Central memory CD4-positive, alpha-beta T cell (primary cell): ENCODE measurements at places on chromosomes 6 and 20.
A peak's percentile ranks its signal among the peaks of the same experiment; 100 is the strongest.

GRCh38 chr6:116059713-116060571 lies 749 bp downstream of the FRK start:
- no peak for DNase-seq

GRCh38 chr6:133983099-133983939 lies 30.3 kb downstream of the TBPL1 start:
- peak; percentile 33 for DNase-seq

DNA sequence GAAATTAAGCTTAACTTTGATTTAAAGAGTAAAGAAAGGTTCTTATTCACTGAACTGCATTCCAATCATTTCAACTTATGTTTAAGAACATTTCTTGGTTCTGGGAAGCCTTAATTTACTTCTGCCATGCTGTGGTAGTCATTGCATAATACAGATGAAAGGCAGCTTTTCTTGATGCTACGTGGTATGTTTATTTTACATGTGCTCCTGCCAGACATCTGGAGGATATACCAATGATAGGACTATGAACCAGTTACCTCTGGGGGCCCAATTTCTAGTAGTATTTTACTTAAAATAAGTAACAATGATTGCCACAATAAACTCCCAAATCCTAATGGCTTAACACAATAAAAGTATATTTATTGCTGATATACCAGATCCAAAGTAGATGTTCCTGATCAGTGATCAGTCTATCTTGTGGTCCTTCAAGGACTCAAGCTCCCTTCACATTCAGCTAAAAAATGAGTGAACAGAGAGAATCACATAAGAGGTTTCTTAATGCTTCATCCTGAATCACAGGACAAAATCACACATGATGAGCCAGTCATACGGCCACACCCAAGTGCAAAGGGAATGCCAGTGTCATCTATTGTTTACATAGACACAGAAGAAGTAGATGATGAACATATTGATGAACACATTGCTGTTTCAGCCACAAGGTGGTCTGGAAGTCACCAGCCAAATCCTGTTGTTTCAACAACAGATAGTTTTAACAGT lies 56.5 kb upstream of the CCN2 start:
- no peak for DNase-seq

DNA sequence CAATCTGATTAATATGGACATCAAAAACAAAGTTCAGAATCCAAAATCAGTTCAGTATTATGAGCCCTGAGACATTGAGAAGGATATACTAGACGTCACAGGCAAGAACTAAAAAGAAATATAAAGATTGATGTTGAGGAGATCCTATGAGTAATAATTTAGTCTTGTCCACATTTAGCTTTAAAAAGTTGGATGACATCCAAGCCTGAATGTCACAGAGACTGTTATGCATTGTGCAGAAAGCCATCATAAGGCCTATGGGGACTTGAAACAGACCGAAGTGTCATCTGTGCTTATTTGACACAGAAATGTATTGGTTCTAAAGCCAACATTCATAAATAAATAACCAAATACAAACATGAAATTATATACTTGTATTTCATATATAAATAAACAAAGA lies 581.8 kb upstream of the MMS22L start:
- DNase-seq, result no peak

DNA sequence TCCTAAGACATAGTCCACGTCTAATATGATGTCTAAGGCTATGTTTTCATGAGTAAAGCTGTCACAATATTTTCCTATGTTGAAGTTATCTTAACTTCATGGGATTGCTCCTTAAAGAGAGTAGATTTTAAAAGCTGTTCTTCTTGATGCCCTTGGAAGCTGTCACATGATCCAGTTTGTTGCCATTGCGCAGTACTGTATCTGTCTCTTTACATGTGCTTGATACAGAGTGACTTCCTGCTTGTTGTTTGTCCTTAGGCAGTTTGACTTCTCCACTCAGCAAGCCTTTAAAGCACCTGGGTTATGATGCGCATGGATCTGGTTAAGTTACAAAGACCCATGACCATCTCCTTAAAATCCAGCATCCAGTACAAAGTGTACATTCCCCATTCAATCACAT lies 85.4 kb downstream of the CDYL start:
- DNase-seq, result no peak
